Testis (tissue), 5 donors: ENCODE measurements at places on chromosomes 4 and X.
A peak's percentile ranks its signal among the peaks of the same experiment; 100 is the strongest.

- no peak for DNase-seq
Observed at GRCh38 chr4:159224408-159224807, 121.5 kb downstream of the RAPGEF2 start.

DNA sequence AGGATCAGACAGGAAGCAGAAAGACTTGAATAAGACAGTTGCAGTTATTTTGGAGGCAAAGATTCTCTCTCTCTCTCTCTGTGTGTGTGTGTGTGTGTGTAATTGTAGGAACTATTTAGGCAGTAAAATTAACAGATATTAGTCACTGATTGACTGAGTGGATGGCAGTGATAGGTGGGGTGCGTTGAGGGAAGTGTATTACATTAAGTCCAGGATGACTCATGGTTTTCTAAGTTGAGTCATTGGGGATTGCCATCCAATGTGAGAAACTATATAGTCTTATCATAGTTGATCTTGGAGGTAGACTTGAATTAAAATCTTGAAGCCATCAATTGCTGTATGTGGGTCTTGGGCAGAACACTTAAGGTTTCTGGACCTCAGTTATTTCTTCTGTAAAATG, 75.4 kb downstream of the AR start:
- DNase-seq = no peak

GRCh38 chr4:177964061-177964460, 521.8 kb upstream of the AGA start:
- DNase-seq = no peak

- DNase-seq = no peak
Observed at GRCh38 chr4:77931452-77932135, 69.0 kb downstream of the MRPL1 start.

DNA sequence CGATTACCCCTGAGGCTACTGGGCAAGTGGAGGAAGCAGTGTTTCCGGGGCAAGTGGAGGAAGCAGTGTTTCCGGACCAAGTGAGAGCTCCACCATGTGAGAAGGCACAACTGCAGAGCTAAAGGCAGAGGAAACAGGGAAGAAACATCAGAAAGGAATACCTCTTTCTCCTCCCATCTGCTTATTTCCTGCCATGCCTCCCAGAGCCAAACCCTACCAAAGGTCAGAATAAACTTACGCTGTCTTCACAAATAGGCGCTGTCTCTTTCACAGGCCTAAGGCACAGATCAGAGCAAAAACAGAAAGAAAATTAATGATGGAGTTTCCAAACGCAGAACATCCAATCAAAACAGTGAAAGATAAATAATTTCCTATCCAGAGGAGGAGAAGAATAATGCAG, 153.0 kb downstream of the ATOH1 start:
- DNase-seq = no peak

- DNase-seq = no peak
Observed at GRCh38 chr4:51909236-51909703, 66.3 kb downstream of the DCUN1D4 start.

GRCh38 chr4:3526456-3526855, 5.8 kb downstream of the LRPAP1 start:
- DNase-seq = no peak

GRCh38 chr4:26758899-26759298, 101.7 kb upstream of the STIM2 start:
- DNase-seq = no peak

GRCh38 chr4:8571702-8572685, 8.2 kb upstream of the GPR78 start:
- no peak for DNase-seq

DNA sequence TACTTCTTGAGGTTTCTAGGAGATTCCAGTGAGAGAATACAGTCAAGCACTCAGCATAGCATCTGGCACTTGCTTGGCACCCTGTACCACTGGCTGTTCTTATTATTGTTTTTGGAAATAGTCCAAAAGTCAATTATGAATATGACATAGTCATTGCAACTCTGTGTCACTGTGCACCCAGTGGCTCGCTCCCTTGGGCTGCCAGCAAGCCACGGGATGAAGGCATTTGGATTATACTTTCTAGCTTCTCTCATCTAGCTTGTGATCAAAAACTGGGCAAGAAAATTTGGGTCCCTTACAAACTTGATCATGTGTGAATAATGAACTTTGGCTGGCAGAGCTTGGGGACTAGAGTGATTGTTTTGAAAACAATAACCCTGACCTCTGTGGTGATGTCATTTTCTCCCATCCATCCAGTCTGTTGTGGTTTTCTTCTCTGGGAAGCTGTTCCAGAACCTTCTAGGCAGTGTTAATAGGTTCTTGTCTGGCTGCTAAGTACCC, 32.7 kb upstream of the LIMCH1 start:
- DNase-seq = no peak

- no peak for DNase-seq
Observed at GRCh38 chr4:60400593-60400992, 799.5 kb upstream of the ADGRL3 start.

GRCh38 chrX:118528071-118528737, 32.6 kb downstream of the DOCK11 start:
- DNase-seq = no peak

- no peak for DNase-seq
Observed at GRCh38 chr4:15515106-15515505, 45.4 kb downstream of the CC2D2A start.

GRCh38 chr4:112859456-112860184, 189.8 kb upstream of the ANK2 start:
- DNase-seq = no peak

- peak; percentile 17 for DNase-seq
Observed at GRCh38 chr4:89765966-89766365, 71.0 kb downstream of the SNCA start.

DNA sequence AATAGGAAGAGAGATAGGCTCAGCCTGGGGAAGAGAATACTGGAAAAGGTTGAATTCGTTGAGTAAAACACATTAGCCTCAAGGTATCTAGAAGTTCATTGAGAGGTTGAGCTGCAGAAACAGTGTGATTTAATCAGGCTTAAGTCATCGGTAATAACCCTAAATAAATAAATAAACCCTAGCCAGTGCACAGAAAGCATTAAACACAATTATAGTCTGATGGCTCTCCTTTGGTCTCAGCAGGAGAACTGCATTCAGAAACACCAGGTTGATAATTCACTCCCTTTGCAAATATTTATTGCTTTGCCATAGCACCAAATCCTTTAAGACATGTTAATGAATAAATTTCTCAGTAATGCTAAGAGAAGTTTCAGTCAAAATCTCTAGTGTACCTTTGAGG, 9.6 kb downstream of the DCX start:
- DNase-seq = no peak

GRCh38 chr4:52983563-52984303, 121.6 kb downstream of the RASL11B start:
- DNase-seq = no peak

DNA sequence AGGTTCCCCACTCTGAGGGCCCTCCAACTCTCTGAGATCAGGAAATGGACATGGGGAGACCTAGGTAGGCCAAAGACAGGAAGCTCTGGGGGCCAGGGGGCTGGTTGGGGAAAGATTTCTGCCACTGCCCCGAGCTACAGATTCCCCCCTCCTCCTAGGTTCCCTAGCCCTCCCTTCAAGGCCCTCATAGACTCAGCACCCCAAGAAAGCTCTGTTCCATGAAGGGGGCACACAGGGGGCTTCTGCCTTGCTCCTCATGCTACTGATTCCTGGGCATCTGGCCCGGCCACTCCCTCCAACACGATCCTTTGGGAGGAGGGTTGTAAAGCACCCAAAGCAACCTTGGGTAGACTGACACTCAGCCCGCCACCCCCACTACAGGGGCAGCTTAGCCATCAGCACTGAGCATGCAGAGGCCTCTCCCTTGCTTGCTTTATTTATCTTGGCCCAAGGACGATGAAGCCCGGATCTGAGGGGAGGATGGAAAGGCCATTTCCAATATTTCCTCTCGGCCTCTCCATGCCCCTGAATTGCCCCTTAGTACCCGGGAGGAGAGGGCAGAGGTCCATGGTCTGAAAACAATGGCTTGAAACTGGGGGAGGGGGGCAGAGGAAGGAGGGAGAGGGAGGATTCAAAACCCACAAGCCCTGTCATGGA, 146.7 kb downstream of the PJA1 start:
- no peak for DNase-seq

DNA sequence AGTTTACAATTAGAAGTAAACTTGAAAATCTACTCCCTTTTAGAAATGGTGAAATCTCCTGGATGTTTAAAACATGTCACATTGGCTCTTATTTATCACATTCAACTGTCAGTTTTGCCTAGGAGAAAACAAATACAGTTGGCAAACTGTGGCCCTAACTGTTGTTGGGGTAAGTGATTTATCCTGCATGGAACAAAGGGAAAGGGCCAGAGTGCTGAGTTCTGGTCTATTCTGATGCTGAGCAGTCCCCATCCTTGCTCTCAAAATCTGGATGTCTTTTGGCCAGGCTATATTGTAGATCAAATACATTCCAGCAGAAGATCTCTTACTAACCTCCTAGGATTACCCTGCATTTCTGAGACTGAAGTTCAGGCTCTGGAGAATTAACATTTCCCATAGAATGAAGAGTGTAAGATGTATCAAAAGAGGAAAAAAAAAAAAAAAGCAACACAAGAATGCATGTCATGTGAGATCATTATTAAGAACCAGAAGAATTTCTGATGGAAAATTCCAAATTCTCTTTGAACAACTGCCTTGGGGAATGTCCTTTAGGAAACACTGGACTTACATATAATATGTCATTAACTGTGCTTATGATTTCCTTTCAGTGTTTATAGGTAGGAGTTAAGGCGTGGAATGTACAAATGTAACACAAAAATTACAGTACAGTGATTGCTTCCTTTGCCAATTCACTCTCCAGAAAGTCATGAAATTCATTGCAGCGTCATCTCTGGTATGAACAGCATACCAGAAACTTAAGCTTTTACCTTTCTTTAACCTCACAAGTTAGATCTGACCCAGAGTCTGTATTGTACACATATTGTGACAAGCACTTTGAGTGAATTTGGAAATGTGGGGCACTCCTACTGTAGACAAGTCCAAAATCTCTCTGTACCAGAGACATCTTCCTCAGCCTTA, 1012.5 kb upstream of the LCORL start:
- no peak for DNase-seq

DNA sequence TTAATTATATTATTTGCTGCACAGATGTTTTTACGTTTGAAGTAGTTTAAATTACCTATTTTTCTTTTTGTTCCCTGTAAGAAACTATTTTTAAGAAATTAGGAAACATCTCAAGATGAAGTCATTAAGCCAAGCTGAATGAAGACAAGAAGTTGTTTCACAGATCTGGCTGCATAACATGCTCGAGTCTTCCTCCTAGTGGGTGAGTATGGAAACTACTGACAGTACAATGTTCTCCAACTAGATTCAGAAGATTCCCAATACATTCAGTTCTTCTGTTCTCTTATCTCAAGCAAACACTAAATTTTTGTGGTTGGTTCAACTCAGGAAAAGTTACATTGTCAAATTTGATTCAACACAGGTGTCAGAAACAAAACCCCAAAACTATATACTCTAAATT, 256.8 kb upstream of the VCX start:
- DNase-seq = no peak

GRCh38 chrX:131762802-131763234, 218.9 kb downstream of the OR13H1 start:
- no peak for DNase-seq

- DNase-seq = no peak
Observed at GRCh38 chr4:105887508-105887907, 7.8 kb upstream of the NPNT start.
